ENCODE measurements at places on chromosomes 6 and 20. TPM values are rescaled to one million over a fixed set of nuclear protein-coding genes. Genes with fewer than 3 reads are reported as not detected.

- no peak for DNase-seq
These were observed 180.7 kb downstream of the EPHA7 start for GRCh38 chr6:93238632-93239031.

- DNase-seq = no peak
These were observed 103.3 kb downstream of the NFATC2 start for GRCh38 chr20:51439160-51439689.

- no peak for DNase-seq
These were observed 465.0 kb upstream of the GJE1 start for GRCh38 chr6:141667580-141668309.

GRCh38 chr6:85676086-85676729 lies 33.5 kb upstream of the SYNCRIP start:
- DNase-seq = no peak

DNA sequence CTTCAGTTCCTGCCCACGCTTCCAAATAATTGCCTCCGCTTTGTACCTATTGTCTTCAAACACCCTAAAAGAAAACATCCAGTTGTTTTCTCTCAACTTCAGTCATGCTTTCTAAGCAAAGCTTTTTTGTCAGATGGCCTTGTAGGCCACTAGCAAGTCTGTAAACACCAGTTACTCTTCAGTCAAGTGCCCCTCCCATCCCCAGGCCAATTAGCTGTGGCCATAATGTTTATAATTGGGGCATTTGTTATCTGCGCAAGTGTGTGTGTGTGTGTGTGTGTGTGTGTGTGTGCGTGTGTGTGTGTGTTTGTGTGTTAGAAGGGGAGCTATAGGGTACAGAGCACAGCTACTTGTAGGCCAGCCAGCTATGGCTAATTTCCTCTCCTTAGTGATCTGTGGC lies 272.4 kb upstream of the MARCKS start:
- no peak for DNase-seq

DNA sequence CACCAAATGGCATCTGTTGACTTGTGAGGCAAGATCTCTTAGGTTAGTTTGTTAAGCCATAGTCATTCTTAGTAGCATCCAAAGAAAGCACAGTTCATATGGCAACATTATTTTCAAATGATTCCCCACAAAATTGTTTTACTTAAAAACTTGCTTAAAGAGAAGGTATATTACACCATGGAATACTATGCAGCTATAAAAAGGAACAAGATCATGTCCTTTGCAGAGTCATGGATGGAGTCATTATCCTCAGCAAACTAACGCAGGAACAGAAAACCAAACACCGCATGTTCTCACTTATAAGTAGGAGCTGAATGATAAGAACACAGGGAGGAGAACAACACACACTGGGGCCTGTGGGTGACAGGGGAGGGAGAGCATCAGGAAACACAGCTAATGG lies 10.9 kb upstream of the DSE start:
- DNase-seq = no peak

GRCh38 chr6:122997541-122998150 lies 1.6 kb downstream of the CLVS2 start:
- DNase-seq = no peak

- DNase-seq = no peak
These were observed 132.4 kb downstream of the DNAH8 start for GRCh38 chr6:38847497-38847896.

MCUR1 gene
- 9.5 TPM for polyA plus RNA-seq
